ENCODE measurements at places on chromosomes 6 and 20.

- no peak for DNase-seq
Measured at GRCh38 chr20:48615871-48616270, 211.9 kb downstream of the PREX1 start.

GRCh38 chr20:18702736-18703135 is 110.8 kb upstream of the SCP2D1 start:
- no peak for DNase-seq

- no peak for DNase-seq
Measured at GRCh38 chr6:11043378-11043960, 636 bp downstream of the ELOVL2 start.

DNA sequence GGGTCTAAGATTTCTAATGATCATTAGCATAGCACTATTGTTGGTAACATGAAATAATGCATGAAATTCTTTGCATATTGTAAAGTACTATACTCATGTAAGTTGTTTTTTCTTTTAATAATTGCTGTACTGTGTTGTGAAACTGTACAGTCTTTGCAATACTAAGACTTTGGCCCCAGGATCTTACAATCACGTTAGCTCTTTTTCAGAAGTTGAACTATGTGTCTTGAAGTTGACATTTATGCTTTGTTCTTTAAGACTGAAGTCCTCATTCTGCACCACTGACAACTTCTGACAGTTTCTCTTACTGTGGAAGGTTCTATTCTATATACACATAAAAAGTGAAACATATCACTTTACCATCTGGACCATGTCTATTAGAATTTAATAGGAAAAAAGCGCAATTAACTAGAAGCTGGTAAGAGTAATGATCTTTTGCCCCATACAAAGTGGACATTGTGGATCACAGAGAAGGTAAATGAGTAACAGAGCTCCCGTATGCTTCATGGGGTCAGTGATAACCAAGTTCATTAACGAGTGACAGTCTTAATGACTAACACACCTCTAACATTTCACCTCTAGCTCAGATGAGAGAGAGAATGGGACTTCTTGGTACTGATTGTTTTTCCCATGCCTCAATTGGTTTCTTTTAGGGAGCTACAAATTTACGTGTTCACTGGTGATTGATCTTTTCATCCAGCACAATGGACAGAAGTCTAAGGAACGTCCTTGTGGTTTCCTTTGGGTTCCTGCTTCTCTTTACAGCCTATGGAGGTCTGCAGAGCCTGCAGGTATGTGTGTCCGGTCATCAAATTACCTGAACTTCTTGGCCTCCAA is at the start of gene UNC93A:
Gene UNC93A, plus strand, starts transcription at position 530 of the 837 bp plus-strand sequence. Its CDS starts 175 bp downstream, at position 705.
- no peak for DNase-seq

DNA sequence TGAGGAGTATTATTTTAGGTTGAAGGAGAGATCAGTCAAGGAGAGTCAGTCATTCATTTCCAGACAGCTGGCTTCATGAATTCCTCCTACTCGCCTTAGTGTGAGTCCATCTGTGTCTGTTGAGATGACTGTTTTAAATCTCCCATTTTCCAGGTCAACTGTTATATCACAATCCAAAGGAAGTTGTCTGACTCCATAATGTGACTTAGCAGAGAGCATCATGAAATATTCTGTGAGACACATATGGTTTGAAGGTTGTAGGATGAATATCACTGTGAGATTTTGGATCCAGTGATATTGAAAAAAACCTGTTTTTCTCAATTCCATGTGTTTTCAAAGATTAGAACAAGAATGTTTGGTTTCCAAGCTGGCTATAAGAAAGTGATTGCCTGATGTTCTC is 530.2 kb upstream of the MAN1A1 start:
- DNase-seq: no peak

GRCh38 chr6:159828074-159828473 is 28.0 kb downstream of the PNLDC1 start:
- DNase-seq: no peak

DNA sequence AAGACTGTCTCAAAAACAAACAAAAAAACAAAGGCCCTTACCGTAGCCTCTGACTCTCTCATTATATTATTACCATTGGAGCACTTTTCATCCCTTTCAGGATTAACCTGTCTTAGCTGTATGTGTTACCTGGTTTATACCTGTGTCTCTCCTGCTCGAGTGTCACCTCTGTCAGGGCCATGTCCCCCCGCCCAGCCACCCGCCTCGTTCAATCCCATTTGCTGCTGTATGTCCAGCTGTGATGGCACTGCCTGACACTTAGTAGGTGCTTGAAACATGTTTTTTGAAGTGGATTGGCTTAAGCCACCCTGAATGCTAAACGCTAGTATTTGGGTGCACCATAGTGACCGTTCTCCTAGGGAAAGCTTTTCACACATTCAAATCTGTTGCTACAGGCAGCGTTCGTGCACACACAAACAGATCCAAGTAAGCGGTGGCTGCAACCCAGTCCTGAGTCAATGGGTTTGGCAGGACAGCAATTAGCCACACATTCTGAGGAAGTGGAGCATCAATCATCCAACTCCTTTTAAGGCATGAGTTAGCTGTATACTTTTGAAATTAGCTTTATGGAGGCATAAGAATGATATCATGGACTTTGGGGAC is 98.9 kb upstream of the ZNF217 start:
- no peak for DNase-seq

GRCh38 chr6:15370733-15371671 is 125.1 kb downstream of the JARID2 start:
- DNase-seq: no peak

- no peak for DNase-seq
Measured at GRCh38 chr6:121491576-121491975, 56.1 kb downstream of the GJA1 start.

DNA sequence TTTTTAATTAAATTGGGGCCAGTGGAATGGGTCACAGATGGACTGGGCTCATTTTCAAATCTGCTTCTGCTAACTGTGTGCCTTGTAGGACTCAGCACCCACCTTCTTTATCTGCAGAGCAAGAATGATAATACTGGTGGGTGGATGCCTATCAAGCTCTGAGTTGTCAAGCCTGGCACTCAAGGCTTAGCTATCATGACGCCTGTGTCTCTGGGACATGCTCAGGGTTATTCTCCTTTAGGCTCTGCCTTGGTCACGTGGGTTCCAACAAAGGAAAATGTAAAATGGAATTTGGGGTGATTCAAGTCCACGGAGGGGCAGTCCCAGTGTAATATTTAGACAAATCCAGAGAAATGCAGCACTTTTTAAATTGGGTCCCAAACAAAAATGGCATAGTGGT is 202.3 kb downstream of the TSHZ2 start:
- no peak for DNase-seq

GRCh38 chr6:76220805-76221204 is 148.3 kb upstream of the IMPG1 start:
- DNase-seq: no peak

- no peak for DNase-seq
Measured at GRCh38 chr20:31568041-31568731, 36.9 kb upstream of the ID1 start.

DNA sequence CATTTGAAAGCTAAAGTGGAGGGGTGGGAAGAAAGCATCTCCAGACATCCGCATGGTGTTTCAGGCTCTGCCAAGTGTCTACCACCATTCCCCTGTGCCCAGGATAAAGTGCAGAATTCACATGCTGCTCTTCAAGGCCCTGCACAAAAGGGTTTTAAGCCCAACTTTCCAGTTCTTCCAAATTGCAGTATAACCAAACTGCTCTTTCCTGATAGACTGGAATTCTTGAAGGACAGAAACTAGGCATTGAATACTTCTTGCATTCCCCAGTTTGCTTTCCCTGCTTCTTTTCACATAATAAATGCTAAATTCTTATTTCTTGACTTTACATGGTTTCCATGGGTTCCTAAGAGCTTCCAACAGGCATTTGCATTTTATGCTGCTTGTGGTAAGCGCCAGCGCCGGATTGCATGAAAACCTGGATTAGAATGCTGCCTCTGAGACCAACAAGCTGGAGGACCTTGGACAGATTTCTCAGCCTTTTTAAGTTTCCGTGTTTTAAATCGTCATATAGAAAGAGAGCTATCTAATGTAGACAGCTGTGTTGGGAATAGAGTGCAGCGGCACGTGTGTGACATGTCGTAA is 7.9 kb downstream of the SOX4 start:
- DNase-seq: no peak

DNA sequence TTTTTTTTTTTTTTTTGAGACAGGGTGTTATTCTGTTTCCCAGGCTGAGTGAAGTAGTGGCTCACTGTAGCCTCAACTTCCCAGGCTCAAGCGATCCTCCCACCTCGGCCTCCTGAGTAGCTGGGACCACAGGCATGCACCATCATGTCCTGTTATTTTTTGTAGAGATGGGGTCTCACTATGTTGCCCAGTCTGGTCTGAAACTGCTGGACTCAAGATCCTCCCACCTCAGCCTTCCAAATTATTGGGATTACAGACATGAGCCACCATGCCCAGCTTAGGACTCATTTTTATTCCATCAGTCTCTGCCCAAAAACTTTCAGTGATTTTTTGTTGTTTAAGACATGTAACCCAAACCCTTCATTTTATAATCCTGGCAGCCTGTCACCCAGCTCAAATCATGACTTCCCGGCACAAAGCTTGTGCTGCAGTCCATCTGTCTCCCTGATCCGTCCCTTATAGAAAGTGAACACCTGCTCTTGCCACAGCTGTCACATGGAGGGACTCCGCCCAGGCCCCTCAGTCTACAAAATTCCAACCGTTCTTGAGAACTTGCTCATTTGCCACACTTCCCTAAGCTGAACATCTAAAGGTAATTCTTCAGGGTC is 183.9 kb upstream of the JARID2 start:
- no peak for DNase-seq

DNA sequence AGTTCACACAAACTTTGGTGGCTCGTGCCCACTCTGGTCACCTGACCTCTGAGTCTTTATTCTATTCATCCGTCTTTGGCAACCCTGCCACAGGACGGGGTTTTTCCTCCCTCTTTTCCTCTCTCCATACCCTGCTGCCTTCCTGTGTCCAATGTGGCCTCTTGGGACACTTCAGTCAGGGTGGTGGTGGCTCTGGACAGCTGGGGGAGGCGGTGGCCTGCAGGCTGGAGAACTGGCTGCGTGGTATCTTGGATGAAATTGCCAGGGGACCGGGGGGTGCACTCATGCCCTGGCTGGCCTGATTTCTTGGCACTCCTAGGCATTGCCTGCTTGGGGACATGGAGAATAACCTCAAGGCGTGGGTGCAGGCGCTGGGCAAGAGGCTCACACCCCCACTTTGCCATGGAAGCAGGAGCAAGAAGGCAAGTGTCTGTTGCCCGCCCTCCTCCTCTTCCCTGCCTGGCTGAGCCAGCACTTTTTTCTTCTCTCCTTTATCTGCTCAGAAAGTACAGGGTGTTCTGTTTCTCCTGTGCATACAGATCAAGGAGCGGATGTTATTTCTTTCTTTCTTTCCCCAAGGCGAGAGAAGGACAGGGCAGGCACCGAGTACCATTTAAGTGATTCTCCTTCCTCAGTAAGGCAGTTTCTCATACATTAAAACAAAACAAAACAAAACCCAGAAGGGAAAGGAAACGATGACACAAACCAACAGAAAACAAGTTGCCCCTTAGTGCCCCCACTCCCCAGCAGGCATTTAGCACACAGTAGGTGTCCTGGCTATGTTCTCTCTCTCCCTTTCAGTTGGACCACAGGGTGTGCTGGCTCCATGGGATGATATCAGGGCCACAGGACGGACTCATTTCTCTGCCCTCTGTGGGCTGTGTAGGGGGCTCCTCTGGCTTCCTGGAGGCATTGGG is 155.5 kb upstream of the RNF24 start:
- no peak for DNase-seq

DNA sequence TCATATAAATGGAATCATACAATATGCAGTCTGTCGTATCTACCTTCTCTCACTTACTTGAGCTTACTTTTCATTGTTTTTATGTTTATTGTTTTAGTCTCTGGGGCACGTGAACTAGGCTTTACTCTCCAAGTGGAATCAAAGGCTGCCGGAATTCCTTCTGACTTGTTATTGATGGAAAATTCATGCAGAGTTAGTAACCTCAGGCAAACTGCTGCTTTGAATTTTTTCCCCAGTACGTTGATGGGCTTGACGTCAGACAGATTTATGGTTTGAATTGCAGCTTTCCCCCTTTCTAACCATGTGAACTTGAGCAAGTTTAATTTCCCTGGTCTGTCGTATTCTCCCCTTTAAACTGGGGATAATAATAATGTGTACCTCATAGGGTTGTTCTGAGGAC is 68.6 kb downstream of the ZDHHC14 start:
- no peak for DNase-seq

DNA sequence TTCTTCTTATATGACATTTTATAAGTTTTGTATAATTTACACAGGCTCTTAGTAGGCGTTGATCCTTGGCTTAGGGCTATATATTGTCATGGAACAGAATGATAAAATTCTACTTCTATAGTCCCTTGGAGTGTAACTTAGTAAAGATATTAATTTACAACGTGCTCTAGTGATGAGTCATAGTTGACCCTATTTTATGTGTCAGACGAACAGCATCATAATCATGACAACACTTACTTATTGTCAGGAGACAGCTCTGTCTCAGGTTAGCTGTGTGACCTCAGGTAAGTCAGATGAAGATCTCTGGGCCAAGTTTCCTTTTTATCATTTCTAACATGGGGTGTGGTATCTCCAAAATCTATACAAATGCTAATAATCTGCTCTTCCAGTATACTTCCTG is 473.5 kb downstream of the UTRN start:
- DNase-seq: no peak

- no peak for DNase-seq
Measured at GRCh38 chr20:5834436-5835005, 84.3 kb downstream of the SHLD1 start.

DNA sequence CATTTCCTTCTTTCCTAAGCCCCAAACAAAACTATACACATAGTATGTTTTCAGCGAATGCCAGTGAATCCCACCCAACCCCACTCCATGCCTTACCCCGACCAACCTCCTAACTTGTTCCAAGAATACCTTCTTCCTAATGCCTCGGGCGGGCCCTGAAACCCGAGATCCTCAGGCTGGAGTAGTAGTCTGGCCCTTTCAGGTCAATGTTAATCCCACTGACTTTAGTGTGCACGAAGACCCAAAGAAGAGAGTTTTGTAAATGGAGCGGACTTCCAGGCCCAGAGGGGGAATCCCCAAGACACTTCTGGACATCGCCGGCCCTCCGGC is 394 bp downstream of the YIPF3 start:
- DNase-seq: no peak

- DNase-seq: no peak
Measured at GRCh38 chr6:111033628-111034289, 51.9 kb downstream of the RPF2 start.

- DNase-seq: no peak
Measured at GRCh38 chr6:20479060-20479459, 55.2 kb upstream of the CDKAL1 start.

DNA sequence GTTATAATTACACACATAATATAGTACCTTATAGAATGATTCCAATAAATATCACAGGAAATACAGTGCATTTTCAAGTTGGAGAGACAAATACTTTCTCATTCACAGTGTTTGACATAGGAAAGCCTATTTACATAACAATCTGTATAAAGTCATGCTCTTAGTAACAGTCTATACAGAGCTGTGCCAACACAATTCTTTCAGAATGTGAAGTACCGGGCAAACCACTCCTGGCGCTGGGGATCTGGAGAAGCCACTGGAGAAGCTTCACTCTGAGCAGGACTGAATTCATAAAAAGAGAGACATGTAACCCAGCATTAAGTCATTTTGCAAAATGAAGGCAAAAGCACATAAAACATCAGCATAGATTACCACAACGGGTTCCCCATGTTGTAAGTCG is 24.9 kb upstream of the MCM9 start:
- DNase-seq: no peak

- DNase-seq: no peak
Measured at GRCh38 chr6:149642829-149643580, 5.5 kb downstream of the KATNA1 start.

GRCh38 chr20:40763646-40764295 is 74.7 kb upstream of the MAFB start:
- DNase-seq: no peak

- no peak for DNase-seq
Measured at GRCh38 chr6:3449750-3450305, 7.0 kb downstream of the SLC22A23 start.
